Stimulated activated CD8-positive, alpha-beta memory T cell treated with anti-CD3 and anti-CD28 coated beads, Interleukin-15, amount 100 ng/mL, for 1 hour (primary cell): ENCODE measurements at places on chromosomes 2 and 18.

DNA sequence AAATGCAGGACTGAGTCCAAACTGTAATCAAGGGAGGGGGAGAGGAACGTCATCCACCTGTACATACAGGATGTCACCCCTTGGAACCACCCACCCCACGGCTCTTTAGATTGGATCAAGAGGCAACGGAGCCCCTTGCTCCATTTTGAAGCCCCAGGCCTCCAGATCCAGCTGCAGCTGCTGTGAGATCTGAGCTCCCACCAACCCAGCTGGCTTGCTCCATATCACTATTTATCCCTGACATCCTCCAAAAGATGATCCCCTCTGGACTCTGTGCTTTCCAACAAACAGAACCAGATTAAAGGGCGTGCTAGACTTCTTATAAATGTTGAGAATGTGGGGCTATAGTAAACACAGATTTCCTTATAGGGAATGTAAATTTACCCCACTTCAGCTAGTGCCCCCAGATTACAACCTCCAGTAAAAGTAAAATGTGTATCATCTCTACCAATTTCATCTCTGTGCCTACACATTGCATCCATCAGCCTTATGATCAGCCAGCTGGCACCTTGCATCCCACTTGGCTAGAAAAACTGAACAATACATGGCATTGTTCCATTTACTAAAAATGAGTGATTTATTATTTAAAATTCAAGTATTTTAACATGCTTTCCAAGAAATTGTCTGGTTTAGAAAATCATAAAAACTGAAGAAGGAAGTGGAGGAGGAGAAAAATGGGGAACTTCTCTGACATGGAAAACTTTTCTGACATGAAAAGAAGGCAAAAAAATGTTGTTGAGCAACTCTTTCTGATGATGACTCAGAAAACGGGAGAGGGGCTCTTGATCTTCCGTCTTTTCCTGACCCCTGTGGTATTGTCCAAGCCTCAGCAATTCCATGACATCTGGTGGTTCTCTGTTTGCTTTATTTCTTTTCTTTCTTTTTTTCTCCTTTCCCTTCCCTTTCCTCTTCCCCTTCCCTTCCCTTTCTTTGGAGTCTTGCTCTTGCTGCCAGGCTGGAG lies 262.6 kb upstream of the THUMPD2 start:
- no peak for DNase-seq

DNA sequence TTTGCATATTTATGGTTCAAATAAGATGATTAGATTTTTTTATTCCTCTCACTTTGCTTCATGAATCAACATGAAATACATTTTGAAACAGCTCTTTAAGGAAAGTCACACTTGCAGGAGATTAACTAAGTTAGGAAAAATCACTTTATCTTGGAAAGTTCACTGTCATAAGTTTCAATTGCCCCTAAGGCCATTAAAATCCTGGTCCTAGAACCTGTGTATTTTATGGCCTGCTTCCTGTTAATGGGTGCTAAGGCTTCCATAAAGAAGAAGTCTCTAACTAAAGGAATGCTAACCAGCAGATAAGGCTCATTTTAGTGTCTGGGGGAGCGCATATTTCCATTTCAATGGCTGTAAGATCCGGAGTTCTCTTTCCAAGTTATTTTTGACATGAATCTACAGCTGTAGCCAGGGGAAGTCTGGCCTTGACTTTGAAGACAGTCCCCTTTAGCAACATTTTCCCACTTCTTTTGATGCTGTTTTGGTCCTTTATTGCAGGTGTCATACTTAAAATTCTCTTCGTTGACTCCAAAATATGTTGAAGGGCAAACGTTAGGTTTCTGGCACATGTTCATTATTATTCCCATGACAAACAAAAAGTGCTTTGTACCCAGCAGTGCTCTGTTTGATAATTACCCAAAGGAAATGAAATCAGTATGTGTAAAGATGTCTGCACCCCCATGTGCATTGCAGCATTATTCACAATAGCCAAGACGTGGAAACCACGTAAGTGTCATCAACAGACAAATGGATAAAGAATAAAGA lies 34.4 kb upstream of the SH3BP4 start:
- DNase-seq = no peak

GRCh38 chr2:67760995-67761394 lies 301.8 kb downstream of the C1D start:
- DNase-seq = no peak

GRCh38 chr2:241741016-241741415 lies 6.6 kb downstream of the D2HGDH start:
- no peak for DNase-seq

- DNase-seq = no peak
Observed at GRCh38 chr2:129734343-129735034, 245.0 kb upstream of the RAB6C start.

DNA sequence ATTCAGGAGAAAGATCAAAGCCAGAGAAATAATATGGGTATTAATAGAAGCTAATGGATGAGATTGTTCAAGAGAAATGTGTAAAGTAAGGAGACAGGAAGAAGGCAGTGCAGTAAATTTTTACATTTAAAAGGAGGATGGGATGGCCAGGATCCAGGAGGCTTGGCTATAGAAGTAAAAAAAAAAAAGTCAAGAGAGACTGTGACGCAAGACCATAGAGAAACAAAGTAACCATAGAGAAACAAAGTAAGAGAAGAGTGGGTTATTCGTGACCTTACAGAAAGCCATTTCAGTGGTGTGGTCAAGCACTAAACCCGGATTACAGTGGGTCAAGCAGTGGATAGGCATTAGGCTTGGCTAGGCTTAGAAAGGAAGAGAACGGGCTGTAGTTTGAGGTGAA lies 10.5 kb upstream of the FAM171B start:
- no peak for DNase-seq

- DNase-seq = no peak
Observed at GRCh38 chr2:241122376-241123002, 20.4 kb upstream of the MTERF4 start.

DNA sequence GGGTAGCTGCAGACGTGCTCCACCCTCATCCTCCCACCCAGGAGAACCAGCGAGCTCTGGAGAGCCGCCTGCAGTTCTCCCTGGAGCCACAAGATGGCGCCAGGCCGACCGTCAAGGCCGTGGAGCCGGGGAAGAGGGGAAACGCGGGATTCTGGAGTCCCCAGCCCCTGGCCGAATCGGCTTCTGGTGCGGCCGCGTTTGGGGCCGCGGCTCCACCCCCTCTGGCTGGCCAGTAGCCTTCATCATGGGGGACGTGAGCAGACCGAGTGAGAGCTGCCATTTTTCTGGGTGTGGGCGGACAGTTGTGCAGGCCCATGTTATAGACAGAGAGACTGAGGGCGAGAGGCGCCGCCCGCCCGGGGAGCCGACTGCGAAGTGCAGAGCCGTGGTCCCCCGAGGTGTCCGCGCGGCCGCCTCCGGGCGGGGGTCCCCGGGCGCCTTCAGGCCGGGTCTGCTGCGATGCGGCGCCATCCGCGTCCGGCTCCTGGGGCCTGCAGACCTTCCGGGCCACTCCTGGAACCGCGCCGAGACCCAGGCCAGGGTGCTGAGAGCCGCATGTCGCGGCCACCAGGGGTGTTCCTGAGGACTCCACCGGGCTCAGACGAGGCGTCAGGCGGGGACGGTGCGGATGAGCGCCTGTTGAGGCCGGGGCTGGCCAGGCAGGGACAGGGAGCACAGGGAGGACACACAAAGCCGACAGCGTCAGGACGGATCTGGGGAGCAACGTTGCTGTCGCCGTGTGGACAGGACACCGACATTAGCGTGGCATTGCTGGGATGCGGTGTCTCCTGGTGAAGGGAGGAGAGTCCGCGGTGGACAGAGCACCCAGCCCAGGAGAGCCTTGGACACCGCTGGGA lies 418.2 kb upstream of the HS6ST1 start:
- DNase-seq = peak; percentile 17

DNA sequence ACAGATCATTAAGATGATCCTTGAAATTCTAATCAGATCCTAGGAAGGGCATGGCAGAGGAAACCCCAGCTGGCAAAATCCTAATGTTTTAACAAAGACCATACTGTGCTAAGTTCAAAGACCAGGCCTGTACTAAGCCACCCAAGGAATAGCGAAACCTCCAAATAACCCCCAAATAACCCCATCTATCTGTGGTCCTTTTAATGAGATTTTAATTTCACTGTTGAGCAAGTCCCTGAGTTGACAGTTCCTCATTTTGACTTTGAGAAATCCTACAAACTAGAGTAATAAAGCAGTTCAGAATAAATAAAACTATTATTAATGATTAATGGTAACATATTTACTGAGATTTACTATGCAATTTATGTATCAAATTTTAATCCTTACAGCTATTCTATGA lies 259.8 kb downstream of the STK39 start:
- DNase-seq = no peak

- DNase-seq = no peak
Observed at GRCh38 chr2:189302274-189302948, 122.8 kb upstream of the COL5A2 start.

GRCh38 chr2:102796337-102796736 lies 34.5 kb downstream of the TMEM182 start:
- no peak for DNase-seq

DNA sequence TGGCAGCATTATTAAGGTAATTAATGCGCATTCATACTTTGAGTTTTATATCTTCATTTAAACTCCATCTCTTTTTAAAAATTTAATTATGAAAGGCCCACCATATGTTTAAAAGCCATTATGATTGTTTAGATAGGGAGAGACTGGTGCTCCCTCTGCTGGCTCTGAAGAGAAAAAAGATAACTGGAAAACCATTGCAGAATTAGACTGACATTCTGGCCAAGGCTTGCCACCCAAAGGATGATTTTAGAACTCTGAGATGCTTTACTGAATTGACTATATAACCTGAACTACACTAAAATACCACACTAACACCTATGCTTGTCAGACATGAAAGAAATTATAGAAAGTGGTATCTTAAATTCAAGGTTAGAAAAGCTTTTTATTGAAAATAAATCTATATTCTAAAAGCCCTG lies 127.6 kb upstream of the SPOPL start:
- DNase-seq = no peak

GRCh38 chr18:10314066-10314465 lies 140.4 kb upstream of the APCDD1 start:
- no peak for DNase-seq

DNA sequence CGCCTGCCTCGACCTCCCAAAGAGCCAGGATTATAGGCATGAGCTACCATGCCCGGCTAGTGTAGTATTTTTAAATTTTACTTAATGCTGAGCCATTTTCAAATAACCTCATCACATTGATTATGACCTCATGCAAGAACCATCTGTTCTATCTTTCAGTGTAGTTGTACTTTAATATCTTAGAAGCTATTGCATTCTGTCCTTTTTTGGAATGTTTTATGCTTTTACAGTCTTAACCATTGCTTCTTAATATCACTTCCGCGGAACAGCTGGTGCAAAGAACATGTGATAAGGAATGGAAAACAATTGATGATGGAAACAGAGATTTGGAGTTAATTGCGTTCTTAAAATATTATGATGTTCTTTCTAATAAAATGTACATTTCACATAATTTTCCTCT lies 2.7 kb downstream of the GEN1 start:
- DNase-seq = no peak

DNA sequence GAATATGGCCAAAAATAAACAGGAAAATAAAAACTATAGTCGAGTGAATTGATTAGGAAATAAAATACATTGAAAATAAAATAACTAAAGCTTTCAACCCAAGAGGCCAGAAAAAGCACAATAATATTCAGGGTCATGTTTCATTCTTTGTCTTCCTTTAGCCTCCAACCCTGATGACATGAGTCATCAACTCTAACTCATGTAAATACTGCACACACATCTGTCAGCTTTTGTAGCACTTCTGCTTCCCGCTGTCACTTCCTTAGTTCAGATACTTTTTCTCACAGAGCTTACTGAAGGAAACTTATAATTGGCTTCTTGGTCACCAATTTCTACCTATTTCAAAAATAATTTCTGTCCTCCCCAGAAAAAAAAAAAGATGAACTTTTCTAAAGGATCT lies 112.8 kb downstream of the UPP2 start:
- no peak for DNase-seq

DNA sequence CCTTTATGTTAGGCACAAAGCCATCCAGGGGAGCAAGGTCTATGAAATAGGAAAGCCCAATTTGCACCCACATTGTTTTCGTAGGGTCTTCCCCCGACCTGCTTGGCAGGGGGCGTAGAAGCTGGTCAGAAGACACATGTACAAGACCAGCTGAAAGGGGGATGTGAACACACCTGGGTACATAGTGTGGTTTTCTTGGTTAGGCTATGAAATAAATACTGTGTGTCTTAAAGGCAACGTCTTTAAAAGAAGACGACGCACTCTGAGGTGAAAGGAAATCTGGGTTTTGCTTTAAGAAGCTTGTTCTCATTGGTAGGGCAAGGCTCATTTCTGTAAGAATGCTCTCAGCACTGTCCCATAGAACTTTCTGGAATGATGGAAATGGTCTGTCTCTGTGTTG lies 60.0 kb upstream of the KLF7 start:
- no peak for DNase-seq

GRCh38 chr18:55878224-55878623 lies 290.2 kb upstream of the TCF4 start:
- no peak for DNase-seq

GRCh38 chr2:183371545-183371944 lies 247.3 kb downstream of the NUP35 start:
- DNase-seq = no peak

DNA sequence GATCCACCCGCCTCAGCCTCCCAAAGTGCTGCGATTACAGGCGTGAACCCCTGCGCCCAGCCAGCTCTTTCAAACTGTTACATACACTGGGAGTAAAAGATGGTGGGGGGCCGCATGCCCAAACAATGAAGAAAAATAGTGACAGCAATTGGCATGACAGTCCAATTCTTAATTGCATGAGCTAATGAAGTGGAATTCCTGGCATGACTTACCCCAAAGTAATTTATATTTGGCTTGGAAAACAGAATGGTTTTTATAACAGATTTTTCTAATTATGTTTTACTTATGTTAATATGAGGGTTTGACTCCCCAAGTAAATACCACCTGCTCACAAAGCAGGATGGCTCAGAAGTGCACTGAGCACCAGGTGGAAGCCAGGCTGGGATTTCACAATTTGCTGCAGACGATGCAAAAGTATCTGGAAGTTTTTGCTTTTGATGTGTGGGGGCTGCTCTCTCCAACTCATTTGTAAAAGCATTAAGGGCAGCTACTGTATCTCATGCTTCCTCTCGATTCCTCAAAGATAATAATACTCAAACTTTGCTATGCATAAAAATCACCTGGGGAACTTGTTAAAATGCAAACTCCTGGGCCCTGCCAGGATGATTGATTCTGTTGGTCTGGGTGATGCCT lies 24.0 kb upstream of the ATG16L1 start:
- no peak for DNase-seq

DNA sequence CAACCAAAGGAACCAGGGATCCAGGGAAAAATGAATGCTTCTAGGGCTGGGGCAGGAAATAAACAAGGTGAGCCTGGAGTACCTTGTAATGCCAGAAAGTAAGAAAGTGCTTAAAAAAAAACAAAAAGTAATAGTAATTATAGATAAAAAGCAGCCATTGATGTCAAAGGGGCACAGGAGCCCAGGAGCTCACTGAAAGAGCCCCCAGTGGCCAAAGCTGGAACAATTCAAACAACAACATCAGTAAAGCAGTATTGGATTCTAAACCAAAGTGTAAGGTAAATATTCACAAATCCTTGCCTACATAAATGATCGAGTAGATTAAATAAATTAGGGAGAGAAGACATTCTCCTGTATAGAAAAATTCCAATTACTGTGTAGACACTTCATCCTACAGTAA lies 114.3 kb upstream of the ARL4C start:
- no peak for DNase-seq

- DNase-seq = no peak
Observed at GRCh38 chr18:39345321-39345720, 1779.7 kb upstream of the CELF4 start.

- no peak for DNase-seq
Observed at GRCh38 chr18:9824952-9825371, 60.8 kb upstream of the TXNDC2 start.
